ENCODE measurements at places on chromosomes 3 and 15.

DNA sequence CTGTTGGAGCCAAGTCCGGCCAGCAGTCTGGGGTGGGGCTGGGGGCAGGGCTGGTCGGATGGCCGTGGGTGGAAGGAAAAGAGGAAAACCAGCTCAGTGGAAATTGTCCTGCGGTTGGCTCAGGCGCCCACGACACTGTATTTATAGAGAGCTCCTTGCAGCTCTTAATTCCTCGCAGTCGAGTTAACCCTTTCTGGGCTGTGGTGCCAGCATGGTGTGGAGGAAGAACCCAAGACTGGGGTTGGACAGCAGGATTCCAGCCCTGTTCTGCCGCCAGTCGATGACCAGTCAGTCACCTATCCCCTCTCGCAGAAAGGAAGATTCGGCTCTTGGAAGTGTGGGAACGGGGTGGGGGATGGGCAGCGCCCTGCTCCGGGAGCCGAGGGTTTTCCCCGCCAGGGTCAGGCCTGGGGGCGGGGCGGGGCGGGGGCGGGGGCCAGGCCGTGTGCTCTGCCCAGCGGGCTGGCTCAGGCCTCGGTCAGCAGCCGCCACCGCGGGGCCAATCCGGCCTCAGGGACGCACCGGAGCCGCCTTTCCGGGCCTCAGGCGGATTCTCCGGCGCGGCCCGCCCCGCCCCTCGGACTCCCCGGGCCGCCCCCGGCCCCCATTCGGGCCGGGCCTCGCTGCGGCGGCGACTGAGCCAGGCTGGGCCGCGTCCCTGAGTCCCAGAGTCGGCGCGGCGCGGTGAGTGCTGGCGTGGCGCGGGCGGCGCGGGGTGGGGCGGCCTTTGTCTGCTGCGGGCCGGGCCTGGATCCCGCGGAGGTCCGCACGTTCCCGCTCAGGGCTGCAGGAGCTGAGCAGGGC is at the start of gene CD276:
CD276 (plus strand) TSS at position 607 of the 804 bp plus-strand sequence. CDS start 15,257 bp downstream, outside the sequence.
- DNase-seq, result no peak

- DNase-seq, result no peak
Observed at GRCh38 chr3:66492672-66493071, 8.2 kb downstream of the LRIG1 start.

GRCh38 chr3:50512131-50512530 is 8.7 kb upstream of the CACNA2D2 start:
- no peak for DNase-seq

DNA sequence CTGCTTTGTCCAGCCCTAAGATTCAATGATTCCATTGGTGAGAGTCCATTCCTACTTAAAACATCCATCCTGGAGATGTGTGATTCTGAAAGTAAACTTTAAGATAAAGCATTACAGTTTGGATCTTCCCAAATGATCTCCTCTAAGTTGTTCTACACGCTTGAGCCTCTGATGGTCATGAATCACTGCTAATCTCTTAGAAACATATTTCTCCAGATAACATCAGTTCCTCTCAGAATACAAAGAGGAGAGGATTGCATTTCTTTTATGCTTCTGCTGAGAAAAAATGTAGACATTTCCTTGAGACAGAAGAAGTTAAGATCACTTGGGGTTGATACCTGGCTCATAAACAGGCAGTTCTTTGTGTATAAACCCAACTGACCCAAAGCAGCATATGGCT is 281.2 kb upstream of the DPH6 start:
- no peak for DNase-seq

GRCh38 chr3:113531826-113532697 is at the start of gene SIDT1:
Gene SIDT1 (plus strand): TSS chr3:113532555. CDS start chr3:113533022, 467 bp downstream.
- peak; percentile 55 for DNase-seq

DNA sequence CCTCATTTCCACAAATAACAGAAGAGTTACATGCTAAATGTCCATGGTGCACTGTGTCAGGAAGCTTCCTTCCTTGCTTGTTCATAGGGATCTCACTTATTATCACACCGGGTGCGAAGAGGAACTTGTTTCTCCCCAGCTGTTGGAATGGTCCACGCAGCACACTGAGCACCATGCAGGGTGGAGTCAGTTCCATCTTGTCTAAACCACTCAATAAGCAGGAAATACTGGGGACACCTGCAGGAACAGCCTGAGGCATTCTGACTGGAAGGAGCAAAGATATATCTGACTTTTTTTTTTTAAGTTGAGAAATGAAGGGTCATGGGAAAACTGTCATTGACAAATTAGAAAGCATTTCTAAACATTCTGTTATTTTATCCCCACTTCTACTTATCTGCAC is 70.0 kb upstream of the WDR72 start:
- DNase-seq, result no peak

- no peak for DNase-seq
Observed at GRCh38 chr3:101803173-101803782, 24.3 kb downstream of the NXPE3 start.

DNA sequence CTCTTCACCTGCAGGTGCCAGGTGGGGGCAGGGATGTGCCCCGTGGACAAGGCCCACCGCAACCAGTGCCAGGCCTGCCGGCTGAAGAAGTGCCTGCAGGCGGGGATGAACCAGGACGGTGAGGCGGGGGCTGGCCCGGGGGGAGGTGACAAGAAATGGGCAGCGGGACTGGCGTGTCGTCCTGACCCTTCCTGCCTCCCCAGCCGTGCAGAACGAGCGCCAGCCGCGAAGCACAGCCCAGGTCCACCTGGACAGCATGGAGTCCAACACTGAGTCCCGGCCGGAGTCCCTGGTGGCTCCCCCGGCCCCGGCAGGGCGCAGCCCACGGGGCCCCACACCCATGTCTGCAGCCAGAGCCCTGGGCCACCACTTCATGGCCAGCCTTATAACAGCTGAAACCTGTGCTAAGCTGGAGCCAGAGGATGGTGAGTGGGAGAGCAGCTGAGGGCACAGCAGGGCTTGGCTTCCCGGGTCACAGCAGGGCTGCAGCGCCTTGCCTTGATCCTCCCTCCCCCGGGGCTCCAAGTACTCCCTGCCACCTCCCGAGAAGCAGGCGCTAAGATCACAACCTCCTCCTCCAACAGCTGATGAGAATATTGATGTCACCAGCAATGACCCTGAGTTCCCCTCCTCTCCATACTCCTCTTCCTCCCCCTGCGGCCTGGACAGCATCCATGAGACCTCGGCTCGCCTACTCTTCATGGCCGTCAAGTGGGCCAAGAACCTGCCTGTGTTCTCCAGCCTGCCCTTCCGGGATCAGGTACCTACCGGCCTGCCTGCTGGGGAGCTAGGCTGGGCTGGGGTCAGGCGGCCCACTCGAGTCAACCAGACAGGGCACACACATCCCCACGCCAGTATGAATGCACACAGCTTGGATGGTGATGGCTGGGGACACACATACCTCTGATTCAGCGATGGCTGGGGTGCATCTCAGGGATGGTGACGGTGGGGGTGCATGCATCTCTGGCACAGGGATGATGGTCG is 1.7 kb downstream of the NR2E3 start:
- DNase-seq, result no peak

Data from activated T-helper 1 cell treated with Interleukin-2 at 50 U/mL for 16 hours (primary cell).